ENCODE measurements at places on chromosomes 11 and 22.

GRCh38 chr22:35835998-35836691 is 118.5 kb downstream of the APOL5 start:
- peak; percentile 22 for DNase-seq

GRCh38 chr11:118705111-118705741 is 25.8 kb upstream of the TREH start:
- no peak for DNase-seq

- no peak for DNase-seq
Observed at GRCh38 chr11:11407763-11408084, 54.7 kb upstream of the CSNK2A3 start.

DNA sequence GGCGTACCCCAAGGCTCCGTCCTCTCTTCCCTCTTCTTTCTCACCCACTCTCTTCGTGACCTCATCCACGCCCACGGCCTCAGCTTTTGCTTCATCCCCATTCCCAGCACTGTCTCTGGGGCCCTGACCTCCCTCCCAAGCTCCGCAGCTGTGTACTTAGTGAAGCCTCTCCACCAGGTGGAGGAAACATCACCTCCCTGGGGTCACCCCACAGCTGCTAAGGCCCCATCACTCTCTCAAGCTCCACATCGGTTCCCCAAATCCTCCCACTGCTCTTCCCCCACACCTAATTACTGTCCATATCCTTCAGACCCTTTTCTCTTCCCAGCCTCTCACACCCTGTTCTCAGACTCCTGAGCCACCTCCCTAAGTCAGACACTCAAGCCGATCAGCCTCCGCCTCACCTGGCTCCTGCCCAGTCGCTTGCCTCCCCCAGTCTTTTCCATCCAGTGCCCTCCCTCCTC is 7.9 kb upstream of the SYT7 start:
- DNase-seq: no peak

DNA sequence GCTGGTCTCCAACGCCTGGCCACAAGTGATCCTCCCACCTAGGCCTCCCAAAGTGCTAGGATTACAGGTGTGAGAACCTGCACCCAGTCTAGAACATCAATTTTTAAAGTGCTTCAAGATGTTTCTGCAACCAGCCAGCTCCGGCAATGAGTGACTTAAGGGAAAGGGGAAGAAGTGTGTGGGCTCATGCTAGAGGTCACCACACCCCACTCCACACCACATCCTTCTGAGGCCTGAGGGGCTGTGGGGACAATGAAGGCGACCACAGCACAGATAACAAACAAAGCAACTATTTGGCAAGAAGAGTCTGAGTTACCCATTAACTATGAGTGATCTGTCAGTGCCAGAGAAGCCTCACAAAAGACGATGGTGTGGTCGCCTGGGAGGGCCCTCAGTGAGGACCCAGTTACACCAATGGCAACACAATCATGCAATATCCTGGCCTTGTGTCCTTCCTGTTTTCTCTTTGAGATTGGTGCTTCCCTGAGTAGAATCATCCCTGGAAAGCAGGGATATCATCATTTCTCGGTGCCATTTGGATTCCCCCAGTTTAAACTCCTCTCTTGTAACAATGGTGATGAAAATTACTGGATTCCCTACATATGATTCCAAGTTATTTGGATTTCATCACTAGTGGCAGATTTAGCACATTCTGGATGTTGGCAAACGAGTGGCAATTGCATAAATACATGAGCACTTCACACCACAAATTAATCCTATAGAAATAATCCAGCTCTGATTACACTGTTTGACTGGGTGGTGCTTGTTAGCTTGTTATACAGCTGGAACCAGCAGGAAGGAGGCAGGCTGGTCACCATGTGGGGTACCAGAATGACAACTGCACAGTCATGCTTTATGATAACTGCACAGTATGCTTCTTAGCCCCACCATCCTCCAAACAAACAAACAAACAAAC is 18.4 kb downstream of the ABTB2 start:
- no peak for DNase-seq

- DNase-seq: no peak
Observed at GRCh38 chr22:45130891-45131290, 32.8 kb upstream of the NUP50 start.

GRCh38 chr11:69122326-69122629 is 33.5 kb upstream of the SMIM38 start:
- DNase-seq: no peak

DNA sequence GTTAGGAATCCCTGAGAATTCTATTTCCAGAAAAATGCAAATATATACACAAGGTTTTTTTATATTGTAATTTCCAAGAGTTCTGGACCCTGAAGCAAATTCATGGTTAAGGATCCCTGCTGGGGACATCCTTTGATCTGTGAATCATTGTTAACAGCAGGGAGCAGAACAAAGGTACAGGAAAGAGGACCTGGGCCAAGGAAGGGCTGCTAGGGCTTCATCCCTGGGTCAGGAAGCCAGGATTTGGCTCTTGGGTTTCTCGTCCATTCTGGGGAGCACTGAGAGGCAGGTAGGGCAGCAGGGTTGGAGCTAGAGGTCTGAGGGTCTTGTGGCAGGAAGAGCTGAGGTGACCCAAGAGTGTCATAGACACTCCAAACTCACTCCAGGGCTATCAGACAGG is 10.2 kb upstream of the OAF start:
- DNase-seq: no peak

- DNase-seq: no peak
Observed at GRCh38 chr22:22555596-22555995, 3.5 kb downstream of the PRAME start.

- no peak for DNase-seq
Observed at GRCh38 chr11:77636731-77637344, 756 bp downstream of the CLNS1A start.

DNA sequence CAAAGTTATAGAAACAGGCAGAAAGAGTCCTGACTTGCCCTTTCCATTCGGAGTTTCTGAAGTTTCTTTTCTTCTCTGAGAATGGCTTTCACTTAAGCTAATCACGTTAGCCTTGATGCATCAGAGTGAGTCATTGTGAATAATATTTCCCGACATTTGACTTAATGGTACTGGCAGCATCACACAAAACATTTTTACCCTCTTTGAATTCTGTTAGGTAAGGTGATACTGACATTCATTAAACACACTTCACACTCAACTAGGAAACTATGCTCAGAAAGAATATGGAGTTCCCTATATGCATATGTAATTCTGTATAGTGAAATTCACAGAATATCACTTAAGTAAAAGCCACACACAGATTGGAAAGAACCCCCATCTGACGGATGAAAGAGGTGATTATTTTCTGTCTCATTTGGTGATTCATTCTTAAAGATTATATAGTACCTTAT is 120.8 kb upstream of the ARHGAP20 start:
- DNase-seq: no peak

DNA sequence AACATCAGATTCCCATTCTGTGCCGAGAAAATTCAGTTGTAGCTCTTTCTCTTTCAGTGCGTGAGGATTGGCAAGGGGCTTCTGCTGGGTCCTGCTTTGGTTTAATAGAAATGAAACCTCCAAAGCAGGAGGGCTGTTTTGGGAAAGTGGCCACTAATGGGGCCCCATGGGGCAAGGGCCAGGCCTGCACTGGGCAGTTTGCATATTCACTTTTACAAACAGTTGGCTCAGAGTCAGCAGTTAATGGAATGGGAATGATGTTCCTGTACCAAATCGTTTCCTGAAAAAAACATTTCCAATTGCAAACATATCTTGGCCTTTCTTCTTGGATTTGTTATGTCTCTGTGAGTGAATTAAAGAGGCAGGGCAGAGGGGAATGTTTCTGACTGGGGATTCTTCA is 92.1 kb downstream of the PARVA start:
- DNase-seq: no peak

GRCh38 chr22:32985899-32986765 is 72.0 kb downstream of the SYN3 start:
- peak; percentile 41 for DNase-seq

DNA sequence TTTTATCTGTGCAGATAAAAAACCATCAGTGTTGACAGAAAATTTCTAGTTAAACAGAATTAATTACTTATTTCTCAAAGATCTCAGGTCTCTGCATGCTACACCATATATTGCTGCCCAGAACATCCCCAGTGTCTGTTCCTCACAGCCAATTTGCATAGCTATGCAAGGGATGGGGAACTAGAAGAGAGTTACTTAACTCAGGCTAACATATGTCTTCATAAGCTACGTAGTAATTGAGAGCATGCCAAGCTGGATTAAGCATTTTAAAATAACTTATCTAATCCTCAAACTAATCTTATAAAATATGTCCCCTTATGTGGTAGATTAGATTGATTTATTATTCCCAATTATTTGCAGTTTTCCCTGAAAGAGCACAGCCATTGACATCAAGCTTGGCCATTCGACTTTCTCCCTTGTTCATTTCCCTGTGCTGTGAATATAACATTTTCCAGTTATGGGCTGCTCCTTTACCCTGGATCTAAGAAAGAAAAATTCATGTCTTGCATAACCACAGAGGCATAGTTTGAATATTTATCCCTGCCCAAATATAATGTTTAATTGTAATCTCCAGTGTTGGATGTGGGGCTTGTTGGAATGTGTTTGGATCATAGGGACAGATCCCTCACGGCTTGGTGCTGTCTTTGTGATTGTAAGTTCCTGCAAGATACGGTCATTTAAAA is 69.1 kb downstream of the C11orf87 start:
- DNase-seq: no peak

DNA sequence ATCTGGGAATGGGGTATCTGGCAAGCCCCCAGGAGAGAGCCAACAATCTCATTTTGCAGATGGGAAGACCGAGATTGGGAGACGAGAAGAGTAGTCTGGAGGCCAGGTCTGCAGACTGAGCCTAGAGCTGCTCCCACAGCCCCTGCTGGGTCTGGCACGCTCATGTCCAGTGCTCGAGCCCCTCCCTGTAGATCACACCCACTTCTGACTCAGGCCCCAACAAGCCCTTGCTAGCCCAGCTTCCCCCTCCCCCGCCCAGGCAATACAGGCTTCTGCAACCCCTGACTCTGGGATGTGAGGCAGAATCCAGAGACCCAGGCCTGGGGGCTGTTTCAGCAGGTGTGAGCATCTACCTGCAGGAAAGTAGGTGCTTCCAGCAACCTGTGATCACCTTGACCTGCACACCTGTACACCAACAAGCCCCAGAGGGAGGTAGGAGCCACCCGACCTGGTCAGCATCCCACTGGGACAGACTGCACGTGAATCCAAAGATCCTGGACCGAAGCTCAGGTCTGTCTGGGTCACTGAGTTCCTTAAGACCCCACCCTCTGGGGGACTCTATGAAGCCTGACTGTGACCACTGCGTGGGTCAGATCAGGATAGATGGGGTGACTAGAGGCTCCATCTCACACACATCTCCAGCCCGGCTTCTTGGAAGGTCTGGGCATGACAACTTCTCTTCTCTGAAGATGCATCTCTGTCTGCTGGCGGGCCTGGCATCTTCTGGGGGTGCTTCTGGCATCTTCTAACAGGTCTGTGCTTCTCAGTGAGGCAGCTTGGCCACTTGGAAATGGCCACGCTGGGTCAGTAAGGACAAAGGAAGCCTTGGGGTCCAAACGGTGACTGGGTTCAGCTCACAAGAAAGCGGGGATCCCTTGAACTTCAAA is 29.3 kb downstream of the LINC01488 start:
- no peak for DNase-seq

DNA sequence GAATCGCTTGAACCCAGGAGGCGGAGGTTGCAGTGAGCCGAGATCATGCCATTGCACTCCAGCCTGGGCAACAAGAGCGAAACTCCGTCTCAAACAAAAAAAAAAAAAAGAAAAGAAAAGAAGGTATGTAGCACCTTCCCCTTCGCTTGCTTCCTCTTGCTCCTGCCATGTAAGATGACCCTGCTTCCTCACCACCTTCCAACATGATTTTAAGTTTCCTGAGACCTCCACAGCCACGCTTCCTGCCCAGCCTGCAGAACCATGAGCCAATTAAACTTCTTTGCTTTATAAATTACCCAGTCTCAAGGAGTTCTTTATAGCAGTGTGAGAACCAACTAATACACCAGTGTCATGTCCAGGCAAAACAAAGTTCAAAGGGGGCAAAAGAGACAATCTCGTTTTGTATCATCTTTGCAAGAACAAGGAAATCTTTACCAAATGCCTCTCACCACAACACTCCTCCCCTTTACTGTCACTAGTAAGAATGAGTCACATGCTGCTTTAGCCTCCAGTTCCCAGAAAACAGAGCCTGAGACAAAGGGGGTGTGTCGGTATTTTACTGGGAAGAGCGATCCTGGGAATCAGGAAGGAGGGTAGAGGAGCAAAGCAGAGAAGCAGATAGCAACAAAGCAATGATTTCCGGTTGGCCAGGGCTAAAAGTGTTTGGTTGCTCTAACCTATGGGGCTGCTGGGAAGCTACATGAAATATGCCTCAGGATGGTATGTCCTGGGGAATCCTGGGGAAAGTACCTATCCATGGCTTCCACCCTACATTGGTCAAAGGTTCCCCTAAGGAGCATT is 10.5 kb upstream of the MCHR1 start:
- DNase-seq: peak; percentile 27

- DNase-seq: peak; percentile 39
Observed at GRCh38 chr11:119584193-119585042, 144.6 kb downstream of the NECTIN1 start.

DNA sequence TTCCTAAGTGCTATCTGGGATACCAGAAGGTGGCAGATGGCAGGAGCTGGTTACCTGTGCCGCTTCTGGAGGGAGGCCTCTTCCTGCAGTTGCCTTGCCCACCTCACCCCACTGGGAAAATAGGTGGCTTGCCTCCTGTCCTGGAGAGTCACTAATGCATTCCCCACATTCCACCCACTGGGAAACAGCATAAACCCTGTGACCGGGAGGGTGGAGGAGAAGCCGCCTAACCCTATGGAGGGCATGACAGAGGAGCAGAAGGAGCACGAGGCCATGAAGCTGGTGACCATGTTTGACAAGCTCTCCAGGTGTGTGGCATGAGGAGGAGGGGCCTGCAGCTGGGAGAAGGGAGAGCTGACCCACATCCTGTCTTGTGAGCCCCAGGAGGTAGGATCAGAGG is 5.6 kb downstream of the RIC8A start:
- no peak for DNase-seq

DNA sequence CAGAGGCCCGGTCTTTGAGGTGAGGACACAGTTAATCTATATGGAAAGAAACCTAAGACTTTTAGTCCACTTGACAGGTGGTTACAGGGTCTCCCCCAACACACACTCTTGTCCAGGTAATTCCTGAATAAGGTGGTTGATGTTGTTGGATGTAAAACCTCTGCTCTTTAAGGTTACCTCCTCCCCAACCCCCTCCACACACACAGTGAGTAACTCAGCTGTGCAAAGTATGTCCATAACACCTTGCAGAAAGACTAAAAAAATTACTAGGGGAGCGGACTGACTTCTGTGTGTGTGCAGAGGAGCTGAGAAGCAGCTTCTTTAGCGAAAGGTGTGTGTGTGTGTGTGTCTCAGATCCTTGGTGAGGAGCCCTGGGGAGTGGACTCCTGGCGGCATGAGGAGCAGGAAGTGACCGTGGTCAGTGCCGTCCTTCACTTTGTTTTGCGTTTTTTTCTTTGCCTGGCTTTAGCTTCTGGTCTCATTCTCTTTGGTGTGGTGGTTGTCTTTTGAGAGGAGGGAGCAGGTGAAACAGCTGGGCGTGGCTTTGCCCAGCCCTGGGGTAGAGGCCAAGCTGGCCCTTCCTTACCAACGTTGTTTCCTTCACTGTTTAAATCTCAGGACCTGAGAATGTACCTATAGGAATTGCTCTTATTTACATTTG is 1.7 kb downstream of the ZBED4 start:
- DNase-seq: no peak

Data from H54 (cell line).